ENCODE measurements at places on chromosomes 2 and 18. TPM values are rescaled to one million over a fixed set of nuclear protein-coding genes. Genes with fewer than 3 reads are reported as not detected.

STPG4 gene
- polyA plus RNA-seq = not detected

TET3 gene
- polyA plus RNA-seq = 2.6 TPM

POTEC gene
- not detected for polyA plus RNA-seq

GPR55 gene
- polyA plus RNA-seq = 0.05 TPM

ZNF24 gene
- 26.6 TPM for polyA plus RNA-seq

PRKAG3 gene
- polyA plus RNA-seq = not detected

CFAP221 gene
- 0.24 TPM for polyA plus RNA-seq
